ENCODE measurements at places on chromosomes 5 and 9.

DNA sequence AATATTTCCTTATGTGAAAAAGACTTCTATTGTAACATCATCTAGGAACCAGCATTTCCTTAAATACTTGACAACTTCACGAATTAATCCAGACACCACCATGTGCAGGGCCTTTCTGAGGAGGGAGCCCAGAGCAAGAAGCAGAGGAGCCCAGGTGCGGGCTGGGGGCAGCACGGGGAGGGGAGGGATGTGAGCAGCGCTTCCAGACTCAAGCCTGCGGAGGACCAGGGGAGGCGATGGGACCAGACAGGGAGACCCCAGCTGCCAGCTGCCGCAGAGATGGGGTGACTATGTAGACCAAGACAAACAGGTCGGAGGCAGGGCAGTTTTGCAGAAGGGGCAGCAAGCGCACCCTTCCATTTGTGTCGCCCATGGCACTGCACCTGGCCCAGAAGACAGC is 596.1 kb downstream of the IRX1 start:
- DNase-seq, result no peak

GRCh38 chr9:107280543-107280942 is 2.5 kb upstream of the RAD23B start:
- DNase-seq, result no peak

- DNase-seq, result no peak
Observed at GRCh38 chr5:177425196-177425800, 1.2 kb upstream of the GRK6 start.

GRCh38 chr9:124286292-124286931 is 28.7 kb downstream of the NEK6 start:
- peak; percentile 88 for DNase-seq

GRCh38 chr5:23755906-23756305 is 248.5 kb downstream of the PRDM9 start:
- no peak for DNase-seq

GRCh38 chr9:6619909-6620308 is 25.6 kb downstream of the GLDC start:
- DNase-seq, result no peak

DNA sequence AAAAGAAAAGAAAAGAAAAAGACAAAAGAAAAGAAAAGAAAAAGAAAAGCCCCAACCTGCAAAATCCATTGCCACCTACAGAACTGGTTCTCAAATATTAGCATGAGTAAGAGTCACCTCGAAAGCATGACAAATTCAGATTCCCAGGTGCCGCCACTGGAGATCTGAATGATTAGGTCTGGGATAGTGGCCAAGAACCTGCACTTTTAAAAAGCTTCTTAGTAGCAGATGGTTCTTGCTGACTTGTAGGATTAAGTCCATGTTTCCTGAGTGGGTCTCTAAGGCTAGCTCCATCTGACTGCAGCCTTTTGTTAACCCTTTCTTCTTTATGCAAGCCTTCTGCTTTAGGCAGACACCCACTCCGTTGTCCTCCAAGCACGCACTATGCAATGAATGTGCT is 178.5 kb upstream of the CDH18 start:
- DNase-seq, result no peak

DNA sequence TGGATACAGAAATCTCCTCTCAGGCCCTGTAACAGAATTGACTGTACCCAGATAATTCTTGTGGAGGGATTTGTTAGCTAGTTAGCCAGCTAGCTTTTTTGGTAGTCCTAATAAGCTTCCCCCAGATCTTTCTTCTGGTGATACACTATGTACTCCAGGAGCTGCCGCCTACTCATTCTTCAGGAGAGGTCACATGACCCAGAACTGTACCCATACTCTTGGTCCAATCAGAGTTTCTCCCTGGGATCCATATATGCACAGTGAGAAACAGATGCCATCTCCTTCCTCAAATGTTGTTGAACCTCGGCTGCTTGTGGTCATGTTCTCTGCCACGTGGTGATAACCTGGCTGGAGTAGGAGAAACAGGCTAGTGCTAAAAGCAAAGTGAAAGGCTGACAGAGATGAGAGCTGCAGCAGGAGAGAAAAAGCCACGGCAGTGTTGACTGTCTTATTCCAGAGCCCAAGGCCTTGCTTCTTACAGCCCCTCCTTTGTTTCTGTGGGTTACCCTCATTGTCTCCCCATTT is 123.0 kb upstream of the RFX3 start:
- DNase-seq, result no peak

GRCh38 chr9:109139851-109140250 is 20.1 kb upstream of the TMEM245 start:
- DNase-seq, result no peak

GRCh38 chr5:67235399-67236110 is 39.0 kb upstream of the CD180 start:
- no peak for DNase-seq

GRCh38 chr9:12851341-12852090 is 76.7 kb downstream of the LURAP1L start:
- no peak for DNase-seq

DNA sequence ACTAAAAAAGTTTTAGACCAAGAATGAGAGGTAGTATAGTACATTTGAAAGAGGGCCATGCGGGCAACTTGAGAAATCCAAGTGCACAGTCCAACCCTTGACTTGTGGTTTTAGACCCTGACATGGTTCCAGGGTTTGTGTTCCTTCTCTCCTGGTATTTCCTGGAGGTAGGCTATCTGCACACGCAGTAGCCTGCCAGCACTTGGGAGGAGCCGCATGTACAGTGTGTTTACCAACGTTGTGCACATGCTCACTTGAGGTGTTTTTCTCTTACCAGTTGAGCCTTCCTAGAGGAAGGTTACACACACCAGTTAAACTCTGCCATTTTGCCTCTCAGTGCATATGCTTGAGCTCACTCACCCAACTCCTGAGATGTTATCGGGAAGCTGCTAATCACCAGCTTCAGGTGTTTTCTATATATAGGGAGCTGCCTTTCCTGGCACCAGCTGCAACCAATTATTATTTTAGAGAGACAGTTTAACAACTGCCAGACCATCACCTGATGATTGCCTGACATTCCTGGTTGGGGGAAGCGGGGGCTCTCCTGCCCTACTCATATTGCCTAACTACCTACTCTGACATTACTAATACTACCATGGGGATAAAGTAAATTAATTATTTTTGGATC is 593.4 kb upstream of the TUSC1 start:
- no peak for DNase-seq

GRCh38 chr5:149212198-149212951 is 59.3 kb upstream of the AFAP1L1 start:
- DNase-seq, result no peak

GRCh38 chr5:111201705-111202104 is 22.5 kb upstream of the CAMK4 start:
- no peak for DNase-seq

DNA sequence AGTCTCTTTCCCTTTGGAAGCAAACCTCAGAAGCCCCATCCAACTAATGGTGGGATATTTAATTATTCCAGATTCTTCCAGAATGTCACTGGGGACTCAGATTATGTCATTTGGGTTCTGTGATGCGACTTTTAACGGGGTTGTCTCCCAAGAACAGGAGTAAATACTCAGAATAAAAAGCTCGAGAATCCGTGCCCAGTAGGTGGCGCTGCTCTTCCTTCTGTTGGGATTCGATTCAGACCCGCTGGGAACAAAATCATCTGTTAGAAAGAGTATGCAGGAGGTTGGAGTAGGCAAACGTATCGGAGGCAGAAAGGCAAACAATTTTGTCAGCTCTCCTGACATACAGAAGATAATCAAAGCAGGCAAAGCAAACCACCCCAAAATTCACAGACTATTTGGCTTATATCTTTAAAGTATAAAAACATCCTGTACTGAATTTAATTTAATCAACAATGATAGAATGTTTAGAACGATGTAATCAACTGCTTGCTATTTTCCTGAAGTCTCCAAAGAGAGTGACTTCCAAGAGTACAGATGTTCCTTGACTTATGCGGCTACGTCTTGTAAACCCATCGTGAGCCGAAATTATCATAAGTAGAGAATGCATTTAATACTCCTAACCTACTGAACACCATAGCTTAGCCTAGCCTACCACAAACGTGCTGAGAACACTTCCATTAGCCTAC is 169.8 kb upstream of the RAI14 start:
- DNase-seq, result peak; percentile 53

DNA sequence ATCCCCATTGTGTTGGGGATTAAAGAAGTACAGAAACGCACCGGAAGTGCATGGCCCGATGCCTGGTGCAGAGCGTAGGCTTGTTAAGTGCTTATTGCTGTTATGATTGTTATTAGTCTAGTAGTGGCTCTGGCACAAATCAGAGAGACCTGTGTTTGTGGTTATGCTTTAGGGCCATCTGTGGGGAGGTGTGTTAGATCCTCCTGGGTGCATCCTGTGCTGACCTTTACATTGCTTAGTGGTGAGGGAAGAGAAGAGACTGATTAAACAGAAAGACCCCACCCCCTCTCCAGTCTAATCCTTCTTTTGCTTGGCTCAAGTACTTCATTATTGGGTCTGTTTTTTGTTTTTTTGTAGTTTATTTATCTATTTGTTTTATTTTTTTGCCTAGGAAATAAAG is 112.7 kb upstream of the SPRY4 start:
- no peak for DNase-seq

DNA sequence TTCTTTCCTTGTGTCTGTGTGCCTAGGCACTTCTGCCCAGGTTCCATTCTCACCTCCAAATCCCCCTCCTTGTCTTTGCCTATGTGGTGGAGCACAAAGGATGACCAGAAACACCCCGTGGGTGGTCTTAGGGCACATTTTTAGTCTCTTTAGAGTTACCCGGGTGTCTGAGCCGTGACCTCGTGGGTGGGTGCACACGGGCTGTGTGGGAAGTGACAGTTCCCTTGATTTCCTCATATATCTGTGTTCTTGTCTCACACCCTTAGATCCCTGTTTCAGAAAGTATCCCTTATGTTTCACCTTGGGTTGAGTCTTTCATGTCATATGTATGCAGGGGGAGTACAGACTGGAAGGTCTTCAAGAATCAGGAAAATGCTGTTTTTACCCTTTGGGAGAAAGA is 13.4 kb upstream of the SMIM32 start:
- no peak for DNase-seq

DNA sequence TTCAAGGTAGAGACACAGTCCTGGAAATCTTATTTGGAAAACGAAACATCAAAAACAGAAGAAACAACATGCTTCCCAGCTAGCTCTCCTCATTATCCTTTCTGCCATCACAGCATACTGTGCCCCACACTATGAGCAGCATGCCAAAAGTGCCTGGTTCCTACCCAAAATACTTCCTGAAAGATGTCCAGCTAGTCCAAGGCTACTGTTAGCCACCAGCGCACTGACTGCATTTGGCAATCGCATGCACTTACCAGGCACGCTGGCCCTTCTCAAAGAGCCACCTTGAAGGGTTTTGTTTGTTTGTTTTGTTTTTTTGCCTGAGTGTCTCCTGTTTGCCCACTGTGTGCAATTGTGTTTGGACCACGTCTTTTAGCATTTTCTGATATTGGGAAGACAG is 6.8 kb downstream of the HSPB3 start:
- no peak for DNase-seq

- DNase-seq, result no peak
Observed at GRCh38 chr9:76425677-76426453, 31.6 kb upstream of the RFK start.

DNA sequence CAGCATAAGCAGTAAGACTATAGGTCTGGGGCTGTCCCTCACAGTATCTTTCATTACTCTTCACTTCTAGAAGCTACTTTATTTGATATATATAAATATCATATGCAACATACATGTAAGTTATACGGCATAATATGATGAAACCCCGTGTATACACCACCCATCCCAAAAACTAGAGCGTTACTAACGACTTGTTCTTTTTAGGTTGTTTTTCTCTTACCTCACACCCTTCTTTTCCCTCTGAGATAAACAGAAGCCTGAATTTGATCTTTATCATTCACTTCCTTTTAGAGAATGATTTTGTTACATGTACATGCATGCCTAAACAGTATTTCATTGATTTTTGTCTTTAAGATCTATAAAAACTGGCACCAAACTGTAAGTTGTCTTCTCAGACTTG is 3.7 kb downstream of the TRMO start:
- no peak for DNase-seq

DNA sequence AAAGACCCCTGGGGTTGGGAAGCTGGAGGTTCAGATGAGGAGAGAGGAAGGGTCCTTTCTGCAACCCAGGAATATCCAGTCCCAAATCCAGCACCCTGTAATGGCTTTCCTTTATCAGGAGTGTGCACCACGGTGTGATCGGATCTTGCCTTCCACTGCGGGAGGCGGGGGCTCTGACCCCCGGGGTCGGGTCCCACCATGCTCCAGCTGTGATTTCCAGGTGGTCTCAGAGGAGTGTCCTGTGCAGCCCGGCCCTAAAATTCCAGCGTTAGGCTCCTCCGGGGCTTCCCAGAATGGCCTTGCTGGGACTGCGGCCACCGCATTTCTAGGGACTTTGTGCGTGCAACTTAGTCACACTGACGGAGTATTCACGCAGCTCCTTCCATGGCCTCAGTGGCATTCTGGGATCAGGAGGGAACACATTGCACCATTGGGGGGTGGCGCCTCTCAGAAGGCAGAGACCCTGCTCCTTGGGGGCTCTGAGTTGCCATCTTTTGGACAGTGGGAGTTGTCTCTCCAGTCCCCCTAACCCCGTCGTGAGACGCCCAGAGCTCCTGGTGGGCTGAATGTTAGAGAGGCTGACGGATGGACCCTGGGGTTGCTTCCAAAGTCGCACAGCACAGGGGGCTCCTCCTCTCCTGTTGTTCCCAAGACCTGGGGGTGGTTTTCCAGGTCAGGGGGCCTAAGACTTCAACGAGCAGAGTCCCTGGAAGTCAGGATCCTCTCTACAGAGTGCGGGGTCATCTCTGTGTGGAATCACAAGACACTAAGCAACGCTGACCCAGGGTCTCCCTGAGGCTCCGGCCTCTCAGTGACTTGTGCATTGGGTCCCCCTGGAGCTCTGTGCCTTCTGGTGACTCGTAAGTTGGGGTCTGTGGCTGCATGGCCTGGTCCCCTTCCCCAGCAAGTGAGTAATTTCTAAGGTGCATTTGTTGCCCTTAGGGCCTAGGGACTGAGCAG is 42.7 kb upstream of the IRX4 start:
- DNase-seq, result no peak

GRCh38 chr5:35938568-35939227 is at the start of gene CAPSL:
TSS of gene CAPSL (minus strand) at chr5:35938622. CDS start at chr5:35921120, 17,502 bp downstream.
- no peak for DNase-seq

GRCh38 chr5:143409926-143410325 is 6.4 kb upstream of the NR3C1 start:
- no peak for DNase-seq

DNA sequence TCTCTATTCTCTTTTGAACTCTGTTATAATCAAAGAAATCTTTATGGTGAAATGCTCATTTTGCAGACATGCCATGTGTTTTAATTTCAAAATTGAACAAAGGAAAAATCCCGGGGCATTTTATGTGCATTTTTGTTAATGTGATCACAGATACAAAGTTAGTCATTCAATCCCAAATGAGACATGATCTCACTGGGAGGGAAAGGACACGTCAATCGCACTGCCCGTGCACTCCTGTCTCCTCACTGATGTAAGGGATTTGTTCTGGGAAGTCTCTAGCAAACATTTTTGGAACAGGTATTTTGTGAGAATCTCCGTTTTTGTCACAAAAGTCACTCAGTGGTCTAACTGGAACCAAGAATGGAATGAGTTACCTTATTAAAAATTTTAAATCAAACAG is 97.9 kb upstream of the RANBP6 start:
- DNase-seq, result no peak
